ENCODE measurements at places on chromosomes 3 and 15.

DNA sequence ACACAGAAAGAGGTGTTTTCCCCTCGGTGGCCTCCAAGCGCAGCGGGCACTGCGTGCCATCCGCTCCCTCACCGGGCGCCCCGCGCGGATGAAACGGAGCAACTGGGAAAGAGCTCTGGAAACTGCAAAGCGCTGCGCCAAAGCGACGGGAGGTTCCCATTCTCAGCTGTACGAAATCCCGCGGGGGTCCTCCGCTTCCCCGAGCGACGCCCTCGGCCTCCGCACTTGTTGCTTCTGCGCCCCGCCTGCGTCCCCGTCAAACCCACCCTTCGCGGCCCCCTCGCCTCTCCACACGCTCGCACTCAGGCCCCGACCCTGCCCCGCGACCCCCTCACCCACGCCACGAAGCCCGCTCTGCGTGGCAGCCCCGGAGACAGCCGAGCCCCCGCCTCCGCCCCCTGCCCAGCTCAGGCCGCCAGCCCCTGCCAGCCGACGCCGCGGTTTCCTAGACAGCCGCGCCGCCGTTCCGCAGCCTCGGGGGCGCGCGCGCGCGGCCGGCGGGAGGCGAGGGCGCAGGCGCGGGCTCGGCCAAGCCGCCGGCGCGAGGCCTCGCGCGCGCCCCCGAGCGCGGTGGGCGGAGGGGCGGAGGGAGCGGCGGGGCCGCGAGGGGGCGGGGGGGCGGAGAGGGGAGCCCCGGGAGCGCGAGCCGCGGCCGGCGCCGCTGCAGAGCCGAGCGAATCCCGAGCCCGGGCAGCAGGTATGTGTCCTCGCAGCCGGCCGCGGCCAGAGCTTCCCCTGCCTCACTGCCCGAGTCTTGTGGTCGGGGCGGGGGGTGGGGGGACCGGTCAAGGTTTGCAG, at the start of gene TMEM266:
TMEM266 (plus strand) TSS at position 666 of the 798 bp plus-strand sequence. CDS start 74,279 bp downstream, outside the sequence.
- no peak for DNase-seq

DNA sequence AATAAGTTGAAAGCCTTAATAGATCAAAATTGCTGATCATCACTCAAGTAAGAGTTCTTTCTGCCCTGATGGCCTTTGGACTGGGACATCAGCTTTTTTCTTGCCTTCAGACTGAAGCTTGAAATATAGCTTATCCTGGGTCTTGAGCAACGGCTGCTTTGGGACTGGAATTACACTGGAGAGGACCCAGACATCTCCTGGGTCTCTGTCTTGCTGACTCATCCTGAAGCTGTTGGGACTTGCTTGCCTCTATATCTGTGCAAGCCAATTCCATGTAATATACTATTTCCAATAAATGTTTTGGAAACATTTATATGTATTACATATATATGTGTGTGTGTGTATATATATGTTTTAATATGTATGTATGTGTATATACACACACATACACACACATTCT, 260.2 kb downstream of the PDZRN3 start:
- DNase-seq, result no peak

DNA sequence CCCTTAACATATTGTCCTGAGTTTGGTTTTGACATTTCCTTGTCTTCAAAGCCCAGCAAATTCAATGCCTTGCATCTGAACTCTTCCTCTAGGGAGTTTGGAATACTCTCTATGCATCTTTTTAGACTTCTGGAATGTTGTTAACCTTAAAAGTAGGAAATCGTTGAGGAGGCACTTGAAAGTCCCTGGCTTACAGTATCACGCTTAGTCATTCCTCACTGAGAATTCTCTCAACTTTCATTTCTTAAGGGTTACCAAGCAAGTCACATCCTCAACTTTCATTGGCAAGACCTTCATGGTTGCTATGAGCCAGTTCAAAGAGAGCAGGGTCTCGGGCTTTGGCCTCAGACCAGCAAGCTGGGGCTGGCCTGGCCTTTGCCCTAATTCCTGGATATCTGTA, 89.9 kb downstream of the ASB7 start:
- no peak for DNase-seq

GRCh38 chr3:15023249-15023648, 41.9 kb downstream of the MRPS25 start:
- DNase-seq, result no peak

DNA sequence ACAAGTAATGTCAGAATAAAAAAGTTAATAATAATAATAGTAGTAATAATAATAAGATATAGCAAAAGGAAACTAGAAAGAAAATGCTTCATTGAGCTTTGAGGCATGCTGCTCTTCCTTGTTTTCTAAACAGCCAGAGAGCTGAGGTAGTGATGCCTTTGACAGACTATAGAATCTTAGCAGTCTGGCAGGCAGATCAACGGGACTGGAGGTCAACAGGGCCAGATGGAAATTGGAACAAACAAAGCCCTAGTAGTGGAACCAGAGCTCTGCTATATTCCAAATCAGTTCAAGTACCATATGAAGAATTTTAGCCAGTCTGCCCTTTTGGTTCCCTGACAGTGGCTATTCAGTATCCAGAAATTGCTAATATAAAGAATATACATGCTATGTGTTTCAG, 278.6 kb downstream of the NLGN1 start:
- DNase-seq, result no peak

DNA sequence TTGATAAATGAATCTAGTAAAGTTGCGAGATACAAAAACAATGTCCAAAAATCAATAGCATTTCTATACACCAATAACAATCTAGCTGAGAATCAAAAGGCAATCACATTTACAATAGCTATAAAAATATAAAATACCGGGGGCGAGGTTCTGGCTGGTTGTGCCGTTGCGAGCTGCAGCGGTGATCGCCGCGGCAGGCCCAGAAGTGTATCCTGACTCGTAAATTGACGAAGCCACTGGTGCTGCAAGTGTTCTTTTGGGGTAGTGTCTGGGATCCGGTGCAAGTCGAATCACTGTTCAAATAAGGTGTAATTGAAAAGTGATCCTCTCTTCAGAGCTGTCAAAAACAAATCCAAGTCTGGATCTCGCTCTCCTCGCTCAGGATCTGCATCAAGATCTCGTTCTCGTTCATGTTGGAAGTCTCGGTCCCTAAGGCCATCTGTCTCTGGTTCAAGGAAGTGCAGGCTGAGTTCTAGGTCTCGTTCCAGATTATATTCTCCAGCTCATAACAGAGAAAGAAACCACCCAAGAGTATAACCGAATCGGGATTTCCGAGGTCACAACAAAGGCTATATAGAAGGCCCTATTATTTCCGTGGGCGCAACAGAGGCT, 80.1 kb upstream of the STT3B start:
- no peak for DNase-seq

DNA sequence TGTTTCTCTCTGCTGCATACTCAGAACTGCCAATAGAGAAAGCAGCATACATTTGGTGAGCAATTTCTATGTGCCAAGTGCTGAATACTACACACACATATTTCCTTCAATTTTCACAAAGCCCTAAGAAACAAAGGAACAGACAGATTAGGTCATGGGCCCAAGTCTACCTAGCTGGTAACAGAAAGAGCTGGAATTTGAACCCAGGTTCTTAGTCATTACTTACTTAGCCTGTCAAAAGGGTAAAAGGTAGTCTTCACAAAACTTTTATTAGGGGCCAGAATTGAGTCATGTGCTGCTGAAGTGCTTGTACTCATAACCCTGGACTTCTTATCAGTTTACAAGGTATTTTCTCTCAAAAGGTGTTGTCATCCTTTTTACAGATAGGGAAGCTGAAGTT, 10.4 kb upstream of the ABHD17C start:
- DNase-seq, result no peak

DNA sequence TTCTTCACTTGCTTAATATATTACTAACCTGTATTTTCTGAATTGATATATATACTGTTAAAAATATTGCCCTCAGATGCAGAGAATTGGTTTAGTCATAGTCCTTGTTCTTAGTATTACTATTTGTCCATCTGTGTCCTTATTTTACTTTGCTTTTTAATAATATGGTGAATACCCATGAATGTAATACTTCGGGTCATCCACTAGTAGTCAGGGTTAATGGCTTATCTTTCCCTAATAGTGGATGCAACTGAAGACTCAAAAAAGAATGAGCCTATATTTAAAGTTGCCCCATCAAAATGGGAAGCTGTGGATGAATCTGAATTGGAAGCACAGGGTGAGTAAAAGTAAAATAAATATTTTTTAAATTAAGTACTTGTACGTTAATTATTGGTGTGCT, 36.5 kb downstream of the U2SURP start:
- DNase-seq, result no peak

DNA sequence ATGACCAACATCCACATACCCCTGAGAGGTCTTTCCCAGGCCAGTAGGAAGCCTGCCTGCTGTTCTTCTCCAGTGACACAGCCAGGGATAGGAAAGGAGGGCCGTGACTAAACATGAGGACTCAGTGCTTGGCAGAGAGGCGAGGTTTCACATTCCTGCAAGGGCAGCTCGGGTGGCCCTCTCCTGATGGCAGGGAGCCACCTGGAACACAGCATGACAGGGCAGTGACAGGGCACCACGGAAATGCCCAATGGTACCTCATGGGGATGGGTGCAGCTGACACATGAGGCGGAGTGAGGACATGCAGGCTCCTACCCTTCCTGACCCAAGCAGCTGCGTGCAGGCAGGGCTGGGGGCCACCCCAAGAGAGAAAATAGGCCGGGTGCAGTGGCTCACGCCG, 7.4 kb upstream of the TGM5 start:
- DNase-seq, result no peak

GRCh38 chr3:191136347-191136746, 62.7 kb upstream of the OSTN start:
- DNase-seq, result no peak

DNA sequence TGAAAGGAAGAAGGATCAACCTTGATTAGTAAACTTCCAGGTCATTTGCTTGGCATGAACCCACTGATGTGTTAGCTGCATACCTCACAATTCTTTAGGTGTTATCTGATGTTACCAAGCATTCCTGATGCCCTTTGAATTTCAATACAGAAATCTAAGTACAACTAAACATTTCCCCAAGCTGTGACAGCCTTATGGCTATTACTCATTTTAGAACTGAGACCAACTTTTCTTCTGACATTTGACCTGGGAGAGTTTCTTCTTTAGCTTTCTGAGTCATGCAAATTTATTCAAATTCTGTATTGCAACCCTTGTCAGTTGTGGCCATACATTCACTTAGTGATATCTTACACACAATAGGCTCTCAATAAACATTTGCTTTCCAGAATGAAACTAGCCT, 124.3 kb downstream of the TIGIT start:
- no peak for DNase-seq

DNA sequence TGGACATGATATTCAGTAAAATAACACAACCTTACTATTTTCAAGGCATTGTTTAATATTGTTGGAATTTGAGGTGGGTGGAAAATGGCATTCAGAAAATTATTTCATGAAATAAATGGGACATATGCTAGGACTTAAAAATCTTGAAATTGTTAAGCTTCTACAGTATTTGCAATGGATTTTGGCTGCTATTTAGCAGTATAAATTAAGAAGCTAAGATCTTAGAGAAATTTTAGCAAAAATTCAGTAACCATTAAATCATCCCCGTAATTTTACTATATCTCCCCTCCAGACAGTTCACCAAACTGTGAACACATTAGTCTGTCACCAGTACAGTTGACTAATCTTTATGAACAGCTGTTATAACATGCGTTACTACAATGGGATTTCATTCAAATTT, 8.2 kb downstream of the DIPK2A start:
- DNase-seq, result peak; percentile 14

GRCh38 chr3:138899351-138899991, 47.5 kb downstream of the FOXL2 start:
- DNase-seq, result no peak

- DNase-seq, result no peak
These were observed 38.6 kb upstream of the DGKG start for GRCh38 chr3:186400662-186401061.

GRCh38 chr15:101652786-101653430, 727 bp upstream of the TM2D3 start:
- DNase-seq, result no peak

DNA sequence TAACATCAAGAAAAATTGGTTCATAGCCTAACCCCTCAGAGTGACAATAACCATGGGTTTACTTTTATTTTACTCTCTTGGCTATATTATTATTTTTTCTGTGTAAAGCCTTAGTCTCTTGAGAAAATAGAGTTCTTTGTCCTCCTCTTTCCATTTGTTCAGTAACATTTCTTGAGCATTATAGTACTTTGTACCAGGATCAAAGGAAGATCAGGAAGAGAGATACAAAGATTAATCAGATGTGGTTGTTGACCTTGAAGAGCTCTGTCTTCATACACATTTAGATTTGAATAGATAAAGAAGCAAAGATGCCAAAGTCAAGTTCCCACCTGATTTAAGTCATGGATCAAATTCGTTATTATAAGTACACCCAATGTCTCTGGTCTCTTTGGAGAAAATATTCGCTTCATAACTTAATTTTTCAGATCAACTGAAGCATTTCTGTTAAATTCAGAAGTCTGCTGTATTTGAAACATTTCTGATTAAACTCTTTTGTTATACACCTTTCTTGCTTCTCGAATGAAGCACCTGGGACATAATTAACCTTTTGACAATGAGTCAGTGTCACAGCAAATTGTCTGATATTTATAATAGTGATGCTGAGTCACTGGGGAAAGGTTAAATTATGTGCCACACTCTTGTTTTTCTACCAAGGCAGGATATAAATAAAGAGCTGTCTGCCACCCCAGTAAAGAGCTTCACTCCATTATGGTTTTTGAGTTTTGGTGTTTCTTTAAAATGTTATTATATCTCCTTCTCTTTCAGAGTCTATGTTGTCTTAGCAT, 100.2 kb downstream of the GHSR start:
- DNase-seq, result no peak

Measured in fibroblast of skin of left quadriceps (primary cell).